Stimulated activated CD8-positive, alpha-beta memory T cell treated with anti-CD3 and anti-CD28 coated beads, Interleukin-4, amount 100 ng/mL, for 1 hour (primary cell): ENCODE measurements at places on chromosomes 2 and 18.

- DNase-seq: no peak
Measured at GRCh38 chr2:169200756-169201155, 131.4 kb downstream of the DHRS9 start.

DNA sequence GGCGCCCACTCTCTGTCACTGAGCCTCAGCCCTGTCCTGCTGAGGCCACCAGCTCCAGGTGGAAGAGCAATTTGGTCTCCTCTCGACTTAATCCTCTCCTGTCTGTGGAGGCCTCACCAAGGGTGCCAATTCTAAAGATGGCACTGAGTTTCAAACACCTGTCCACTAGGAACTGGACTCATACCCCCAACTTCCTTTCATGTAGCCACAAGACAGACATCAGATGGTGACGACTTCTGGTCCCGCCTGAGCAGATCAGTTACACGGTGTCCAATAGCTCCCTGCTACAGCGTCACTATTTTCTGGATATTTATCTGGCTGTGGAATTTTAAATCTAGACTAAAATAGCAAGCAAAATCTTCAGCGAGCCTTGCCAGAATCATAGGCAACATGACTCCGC is 24.5 kb upstream of the SP5 start:
- no peak for DNase-seq

GRCh38 chr2:197010200-197011020 is 83.9 kb upstream of the PGAP1 start:
- DNase-seq: no peak

DNA sequence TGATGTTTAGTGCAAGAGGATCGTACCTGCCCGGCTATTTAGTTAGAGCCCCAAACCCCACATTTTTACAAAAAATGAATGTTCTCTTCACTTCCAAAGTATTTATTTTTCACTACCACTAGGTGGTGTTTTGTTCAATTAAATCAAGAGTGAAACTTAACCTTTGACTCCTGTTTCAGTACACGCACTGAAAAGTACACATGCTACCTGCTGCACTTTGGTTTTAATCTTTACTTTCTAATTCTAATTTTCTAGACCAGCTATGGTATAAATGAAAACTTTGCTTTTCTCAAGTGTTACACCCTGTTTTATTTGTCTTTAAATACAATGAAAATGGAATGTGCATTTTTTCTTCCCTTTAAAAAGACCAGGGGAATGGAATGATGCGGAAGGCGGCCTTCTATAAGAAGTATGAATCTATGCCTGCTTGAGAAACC is 31.4 kb upstream of the CHN1 start:
- DNase-seq: no peak

GRCh38 chr2:78811955-78812610 is 213.4 kb upstream of the REG3G start:
- DNase-seq: no peak

GRCh38 chr2:109675666-109676345 is 61.6 kb downstream of the SOWAHC start:
- DNase-seq: no peak
